ENCODE measurements at places on chromosomes 12 and 14.

DNA sequence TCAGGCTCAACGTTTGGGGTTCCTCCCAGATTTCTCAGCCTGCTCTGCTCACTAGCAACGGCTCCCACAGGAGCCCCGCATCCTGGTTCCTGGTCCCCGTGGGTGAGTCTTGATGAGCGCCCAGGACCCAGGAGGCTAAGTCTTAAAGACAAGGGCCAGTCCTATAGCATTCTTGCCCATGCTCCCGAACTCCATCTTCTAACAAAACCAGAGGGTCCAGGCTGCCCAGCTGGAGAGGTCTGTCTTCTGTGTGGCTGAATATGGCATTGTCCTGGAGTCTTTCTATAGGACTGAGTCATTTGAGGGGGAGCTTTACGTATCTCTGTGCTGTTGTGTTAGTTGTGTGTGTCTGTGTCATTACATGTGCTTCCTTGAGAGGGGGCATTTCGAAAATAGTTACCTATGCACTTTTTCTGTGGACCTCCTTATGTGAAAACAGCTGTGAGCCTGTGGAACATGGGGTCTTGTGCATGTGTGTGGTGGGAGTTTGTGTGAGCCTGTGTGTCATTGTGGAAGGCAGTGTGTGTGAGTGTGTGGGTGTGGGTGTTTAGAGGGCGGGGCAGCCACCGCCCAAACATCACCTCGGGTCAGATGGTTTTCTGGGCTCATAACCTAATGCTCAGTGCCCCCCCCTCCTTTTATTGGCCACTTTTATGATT lies 9.1 kb upstream of the TBX5 start:
- peak; percentile 53 for DNase-seq

DNA sequence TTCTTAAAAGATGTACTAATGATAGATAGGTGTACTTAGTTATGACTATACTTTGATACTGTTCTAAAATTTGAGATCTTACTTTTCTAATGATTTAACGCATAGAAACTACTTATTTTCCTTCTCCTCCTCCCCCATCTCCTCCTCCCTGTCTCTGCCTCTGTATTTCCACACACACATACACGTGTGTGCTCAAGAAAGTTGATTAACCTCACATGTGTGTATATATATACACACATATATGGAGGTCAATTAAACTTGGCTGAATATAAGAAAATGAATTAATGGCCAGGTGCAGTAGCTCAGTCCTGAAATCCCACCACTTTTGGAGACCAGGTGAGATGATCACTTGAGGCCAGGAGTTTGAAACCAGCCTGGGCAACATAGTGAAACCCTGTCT lies 362.7 kb upstream of the SYT1 start:
- no peak for DNase-seq

GRCh38 chr12:124162151-124163110 lies 132.5 kb upstream of the RFLNA start:
- DNase-seq = no peak

GRCh38 chr14:93068711-93069110 lies 47.0 kb downstream of the ITPK1 start:
- DNase-seq = no peak

GRCh38 chr14:85528897-85529631 lies 880 bp upstream of the FLRT2 start:
- peak; percentile 80 for DNase-seq

- DNase-seq = peak; percentile 76
These were observed 420.2 kb upstream of the TBX3 start for GRCh38 chr12:115103884-115104883.

DNA sequence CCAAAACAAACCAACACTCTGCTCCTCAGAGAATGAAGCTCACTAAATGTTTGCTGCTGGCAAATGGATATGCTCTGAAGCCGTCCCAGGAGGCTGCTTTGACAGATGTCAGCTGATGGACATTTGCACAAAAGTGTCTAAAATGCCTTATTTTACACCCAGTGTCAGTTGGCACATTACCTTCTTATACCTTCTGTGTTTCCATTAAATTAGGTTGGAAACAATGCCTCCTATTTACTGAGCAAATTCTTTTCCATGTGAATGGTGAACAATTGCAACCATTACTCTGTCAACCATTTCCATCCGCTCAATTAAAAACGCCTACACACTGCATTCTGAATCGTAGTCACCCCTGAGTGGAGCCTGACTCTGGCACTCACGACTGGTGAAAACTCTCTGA lies 1679.9 kb upstream of the FLRT2 start:
- DNase-seq = no peak

DNA sequence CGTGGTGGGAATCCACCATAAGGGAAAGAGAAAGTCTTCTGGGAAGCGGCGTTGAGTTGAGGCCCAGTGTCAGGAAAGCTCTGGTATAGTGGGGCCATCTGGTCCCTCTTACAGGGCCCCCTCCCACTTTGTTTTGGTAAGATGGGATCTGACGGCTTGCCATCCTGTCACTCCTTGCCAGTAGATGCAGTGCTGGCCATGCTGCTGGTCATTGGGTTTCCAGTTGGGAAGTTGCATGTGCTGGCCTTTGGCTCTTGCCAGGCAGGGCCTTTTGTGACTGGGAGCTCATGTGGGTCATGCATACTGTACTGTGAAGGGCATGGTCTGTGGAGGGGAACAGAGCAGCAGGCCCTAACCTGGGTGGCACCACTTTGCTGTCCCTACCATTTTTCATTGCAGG lies 3.8 kb downstream of the TRAF3 start:
- DNase-seq = no peak

GRCh38 chr12:95083938-95084337 lies 10.5 kb upstream of the NR2C1 start:
- peak; percentile 88 for DNase-seq

DNA sequence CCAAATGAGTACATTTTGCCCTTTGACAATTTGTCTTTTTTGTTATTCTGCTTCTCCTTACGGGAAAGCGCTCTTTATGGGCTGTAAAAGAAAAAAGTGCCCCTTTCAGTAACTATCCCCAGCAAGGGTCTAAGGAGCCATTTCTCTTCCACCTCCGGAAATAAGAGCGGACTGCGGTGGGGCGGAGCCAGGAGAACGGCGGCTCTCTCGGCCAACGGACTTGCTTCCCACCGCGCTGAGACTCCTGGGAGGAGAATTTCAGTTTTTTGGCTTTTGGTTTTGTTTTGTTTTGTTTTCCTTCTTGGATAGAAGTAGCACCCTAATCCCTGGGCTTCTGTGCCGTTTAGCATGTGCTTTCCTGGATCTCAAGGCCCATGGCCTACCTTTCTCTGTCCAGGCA lies 43.5 kb downstream of the ZNF641 start:
- no peak for DNase-seq

GRCh38 chr12:60689137-60689536 lies 1093.3 kb downstream of the SLC16A7 start:
- DNase-seq = no peak

- no peak for DNase-seq
These were observed 251.2 kb downstream of the ACSS3 start for GRCh38 chr12:81329085-81329484.

GRCh38 chr12:73951956-73952703 lies 585.5 kb upstream of the ATXN7L3B start:
- no peak for DNase-seq

DNA sequence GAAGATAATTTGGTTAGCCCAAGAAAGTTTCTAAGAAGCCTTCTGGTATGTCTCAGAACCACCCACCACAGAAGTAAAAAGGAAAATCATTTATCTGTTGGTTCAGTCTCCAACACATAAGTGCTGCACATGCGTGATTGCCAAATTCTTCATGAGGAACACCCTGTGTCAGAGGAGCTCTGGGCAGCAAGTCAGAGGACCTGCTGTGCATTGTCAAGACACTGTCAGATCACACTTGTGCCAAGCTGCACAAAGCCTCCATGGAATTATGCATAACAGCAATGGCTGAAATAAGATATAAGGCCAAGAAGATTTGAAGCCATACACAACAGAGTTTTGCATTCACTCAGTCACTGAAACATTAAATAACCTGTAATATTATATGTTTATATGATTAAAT lies 1304.7 kb upstream of the FLRT2 start:
- DNase-seq = no peak

DNA sequence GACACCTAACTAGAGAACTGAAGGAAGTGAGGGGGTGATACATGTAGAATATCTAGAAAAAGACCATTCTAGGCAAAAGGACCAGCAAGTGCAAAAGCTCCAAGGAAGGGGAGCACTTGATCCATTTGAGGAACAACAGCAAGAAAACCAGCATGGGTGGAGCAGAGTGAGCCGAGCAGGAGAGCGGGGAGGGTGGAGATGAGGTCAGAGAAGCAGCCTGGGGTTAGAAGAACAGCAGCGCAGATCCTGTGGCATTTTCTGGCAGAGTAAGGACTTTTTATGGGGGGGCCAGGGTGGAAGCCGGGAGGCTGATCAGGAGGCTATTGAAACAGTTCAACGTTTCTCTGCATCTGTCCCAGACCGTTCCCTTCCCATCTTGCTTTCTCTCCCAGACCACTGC lies 24.5 kb upstream of the TMCC3 start:
- no peak for DNase-seq

DNA sequence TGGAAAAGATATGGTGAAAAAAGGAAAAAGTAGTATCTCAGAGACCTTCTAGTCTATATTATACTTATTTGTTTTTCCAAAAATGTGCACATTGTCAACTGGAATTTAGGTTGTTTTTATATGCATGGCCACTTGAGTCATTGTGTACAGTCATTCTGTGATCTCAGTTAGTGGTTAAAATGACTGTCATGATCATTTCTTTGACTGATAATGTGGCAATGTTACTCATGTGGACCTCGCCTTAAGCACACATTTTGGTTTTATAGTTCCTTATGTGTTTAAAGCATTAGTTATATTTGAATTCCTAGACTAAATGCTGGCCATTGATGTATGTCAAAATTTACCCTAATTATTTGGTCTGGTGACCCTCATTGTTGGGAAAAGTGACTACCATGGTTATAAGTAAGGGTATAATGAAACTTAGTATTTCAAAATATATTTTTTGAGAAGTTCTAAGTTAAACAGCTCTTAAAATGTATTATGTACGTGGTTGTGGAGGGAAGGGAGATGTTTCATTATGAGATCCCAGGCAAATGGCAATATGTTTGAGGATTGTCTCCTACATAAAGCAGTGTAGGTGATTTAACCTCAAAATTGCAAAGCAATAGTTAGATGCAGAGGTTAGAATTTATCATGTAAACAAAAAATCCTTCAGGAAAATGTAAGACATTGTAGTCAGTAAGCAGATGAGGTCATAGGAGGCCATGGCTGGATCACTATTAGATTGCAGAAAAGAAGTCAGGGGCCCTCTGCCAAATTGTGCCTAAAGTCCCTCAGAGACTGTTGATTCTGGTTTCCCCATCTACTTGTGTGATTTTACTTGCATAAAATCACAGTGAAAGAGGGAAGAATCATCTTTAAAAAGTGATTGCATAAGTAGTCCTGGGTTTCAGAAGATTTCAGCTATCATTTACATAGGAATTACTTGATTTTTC lies 17.5 kb downstream of the PNMA1 start:
- DNase-seq = peak; percentile 84

DNA sequence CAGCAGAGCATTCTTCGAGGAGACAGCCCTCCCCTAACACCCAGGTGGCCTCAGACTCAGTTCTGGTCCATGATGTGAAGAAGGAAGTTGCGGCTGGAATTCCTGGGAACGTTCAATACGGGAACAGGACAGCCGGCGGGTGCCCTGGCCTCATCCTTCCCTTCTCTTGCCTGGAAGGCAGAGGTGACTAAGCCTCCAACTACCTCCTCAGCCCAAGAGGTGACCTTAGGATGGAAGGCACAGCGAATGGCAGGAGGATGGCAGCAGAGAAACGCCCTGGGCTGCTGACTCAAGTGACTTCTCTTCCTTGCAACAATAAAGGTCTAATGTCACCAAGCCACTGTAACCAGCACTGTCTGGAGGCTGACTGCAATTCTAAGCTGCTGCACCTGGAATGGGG lies 36.1 kb downstream of the DHX37 start:
- DNase-seq = peak; percentile 9

GRCh38 chr12:113634474-113634873 lies 162.8 kb upstream of the LHX5 start:
- DNase-seq = no peak

DNA sequence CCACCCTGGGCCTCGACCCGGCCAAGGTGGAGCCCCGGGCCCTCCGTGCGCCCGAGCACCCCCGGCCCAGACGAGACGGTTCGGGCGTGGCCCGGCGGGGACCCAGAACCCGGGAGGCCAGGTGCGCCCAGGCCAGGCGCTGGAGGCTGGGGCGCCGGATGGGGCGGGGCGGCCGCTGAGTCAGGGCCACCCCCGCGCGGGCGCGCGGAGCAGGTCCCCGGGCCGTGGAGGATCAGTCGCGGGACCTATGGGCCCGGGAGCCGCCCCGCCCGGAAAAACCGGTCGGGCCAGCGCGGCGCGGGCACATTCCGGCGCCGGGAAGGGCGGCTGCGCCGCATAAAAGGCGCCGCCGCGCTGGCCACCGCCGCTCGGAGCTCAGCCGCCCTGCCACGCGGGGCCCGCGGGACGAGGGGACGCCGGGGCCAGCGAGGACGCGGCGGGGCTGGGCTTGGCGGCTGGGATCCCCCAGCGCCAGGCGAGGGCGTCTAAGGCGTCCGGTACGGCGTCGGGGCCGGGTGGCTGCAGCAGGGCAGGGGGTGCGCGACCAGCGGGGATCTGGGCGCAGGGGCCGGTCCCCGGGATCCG lies 21.5 kb upstream of the KIF26A start:
- DNase-seq = no peak

DNA sequence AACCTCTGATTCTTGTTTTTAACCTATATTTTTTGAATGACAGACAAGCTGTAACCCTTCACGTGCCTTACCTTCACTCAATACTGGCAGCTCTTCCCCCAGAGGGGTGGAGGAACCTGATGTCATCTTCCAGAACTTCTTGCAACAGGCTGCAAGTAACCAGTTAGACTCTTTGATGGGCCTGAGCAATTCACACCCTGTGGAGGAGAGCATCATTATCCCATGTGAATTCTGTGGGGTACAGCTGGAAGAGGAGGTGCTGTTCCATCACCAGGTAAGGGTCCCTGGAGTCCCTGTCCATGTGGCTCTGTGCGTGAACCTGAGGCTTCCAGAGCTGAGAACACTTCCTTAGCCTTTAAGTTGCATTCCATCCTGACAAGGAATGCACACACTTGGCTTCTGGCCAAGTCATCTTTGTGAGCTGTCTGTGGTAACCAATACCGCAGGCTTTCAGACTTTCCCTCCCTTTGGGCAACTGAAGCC lies 22.7 kb downstream of the TRAFD1 start:
- DNase-seq = peak; percentile 82

- DNase-seq = peak; percentile 8
These were observed 126.9 kb downstream of the KTN1 start for GRCh38 chr14:55706893-55707292.

DNA sequence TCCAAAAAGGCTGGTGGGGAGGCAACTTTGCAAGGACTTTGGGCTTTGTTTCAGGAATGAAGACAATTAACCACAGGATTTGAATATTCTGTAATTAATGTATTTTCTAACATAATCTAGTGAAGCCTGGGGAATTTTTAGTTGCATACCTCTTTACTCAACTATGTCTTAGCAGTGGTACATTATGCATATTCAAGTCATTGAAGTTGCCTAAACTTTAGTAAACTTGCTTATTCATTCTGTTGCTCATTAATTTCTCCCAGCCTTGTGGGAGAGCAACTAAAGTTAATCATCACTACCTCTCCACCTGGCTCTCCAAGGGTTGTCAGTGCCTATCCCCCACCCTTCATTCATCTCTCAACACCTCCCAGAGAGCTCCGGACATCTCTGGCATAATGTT lies 54.2 kb downstream of the IFNG-AS1 start:
- no peak for DNase-seq

GRCh38 chr12:69392179-69392928 lies 32.8 kb downstream of the YEATS4 start:
- DNase-seq = peak; percentile 57
